Fibroblast of upper back skin (primary cell): ENCODE measurements at places on chromosomes 7 and 10.

DNA sequence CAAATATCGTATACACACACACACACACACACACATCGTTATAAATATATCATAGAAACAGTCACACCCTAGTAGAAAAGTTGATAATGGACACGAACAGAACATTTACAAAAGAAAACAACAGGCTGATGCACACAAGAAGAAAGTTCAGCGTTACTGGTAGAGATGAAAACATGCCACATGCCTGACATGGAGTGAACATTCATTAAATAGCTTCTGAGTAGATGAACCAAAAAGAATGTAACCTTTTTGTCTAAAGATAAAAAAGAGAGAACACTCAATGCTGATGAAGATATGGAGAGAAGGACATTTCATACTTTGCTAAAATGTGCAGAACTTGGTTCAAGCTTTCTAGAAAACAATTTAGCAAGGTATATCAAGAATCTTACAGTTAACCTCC is 173.4 kb upstream of the KLF14 start:
- no peak for DNase-seq

- DNase-seq, result no peak
Observed at GRCh38 chr10:125773687-125774543, 1.7 kb downstream of the MMP21 start.

- no peak for DNase-seq
Observed at GRCh38 chr10:77960829-77961329, 34.3 kb upstream of the DLG5 start.

DNA sequence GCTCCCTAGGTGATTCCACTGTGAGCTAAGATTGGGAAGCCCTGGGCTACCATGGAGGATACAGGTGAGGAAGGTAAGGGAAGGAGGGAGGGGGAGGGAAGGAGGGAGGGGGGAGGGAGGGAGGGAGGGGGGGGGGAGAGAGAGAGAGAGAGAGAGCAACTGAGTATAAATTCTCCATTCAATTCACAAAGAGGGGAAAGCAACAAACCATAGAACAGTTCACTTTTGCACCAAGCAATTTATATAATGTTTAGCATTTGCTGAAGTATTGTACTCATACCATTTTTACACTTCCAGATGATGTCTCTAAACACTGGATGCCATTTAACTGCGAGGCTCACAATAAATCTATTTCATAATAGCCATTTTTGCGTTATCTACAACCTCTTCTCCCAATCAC is 118.3 kb downstream of the COL28A1 start:
- no peak for DNase-seq

- DNase-seq, result no peak
Observed at GRCh38 chr10:72309290-72310240, 35.8 kb downstream of the DDIT4 start.
